CD4-positive, alpha-beta memory T cell (primary cell): ENCODE measurements at places on chromosomes 1 and 21. TPM values are rescaled to one million over a fixed set of nuclear protein-coding genes. Genes with fewer than 3 reads are reported as not detected.

Gene AMY2A
- not detected for polyA plus RNA-seq

Gene GUK1
- 382 TPM for polyA plus RNA-seq

Gene USH2A
- polyA plus RNA-seq: not detected

Gene FCRL4
- not detected for polyA plus RNA-seq

Gene IL12RB2
- polyA plus RNA-seq: 7.3 TPM

Gene PKP1
- not detected for polyA plus RNA-seq

Gene KLHDC9
- 2.4 TPM for polyA plus RNA-seq

Gene CORT
- polyA plus RNA-seq: not detected

Gene BSND
- polyA plus RNA-seq: not detected

GRCh38 chr1:46464915-46465314 lies 24.7 kb upstream of the DMBX1 start:
- no peak for DNase-seq
- no peak overlapping the region for H3K4me3 ChIP-seq
- peaks cover 4% of the 10 kb centered on the region for H3K4me1 ChIP-seq
- peaks cover 19% of the 10 kb centered on the region for H3K27me3 ChIP-seq
- H3K36me3 ChIP-seq: no peaks in the 10 kb centered on the region

DNA sequence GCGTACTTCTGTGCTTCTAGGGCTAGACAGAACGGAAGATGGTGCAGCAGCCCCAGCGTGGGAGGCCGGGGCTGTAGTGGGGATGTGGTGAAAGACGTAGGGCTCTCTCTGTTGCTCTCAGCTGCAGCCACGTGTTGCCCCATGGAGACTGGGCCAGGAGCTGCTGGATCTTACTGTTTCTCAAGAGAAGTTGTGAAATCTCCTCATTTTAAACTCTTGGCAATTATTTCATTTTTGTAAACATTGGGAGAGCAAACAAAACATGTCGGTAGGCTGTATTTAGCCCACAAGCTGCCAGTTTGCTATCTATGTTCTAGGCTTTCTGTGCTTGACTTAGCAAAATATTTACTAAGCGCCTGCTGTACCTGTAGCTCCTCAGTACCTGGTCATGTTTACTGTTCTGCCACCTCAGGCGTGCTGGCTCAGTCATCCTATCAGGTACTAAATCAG lies 15.9 kb upstream of the ELOA start:
- no peaks in the 10 kb centered on the region for H3K4me1 ChIP-seq
- no peak overlapping the region for H3K4me3 ChIP-seq
- no peak overlapping the region for H3K27ac ChIP-seq
- no peak for DNase-seq

GRCh38 chr1:98422816-98423215 lies 238.7 kb upstream of the SNX7 start:
- no peak overlapping the region for H3K4me3 ChIP-seq
- no peaks in the 10 kb centered on the region for H3K4me1 ChIP-seq
- H3K27ac ChIP-seq: no peak overlapping the region
- no peaks in the 10 kb centered on the region for H3K36me3 ChIP-seq
- H3K27me3 ChIP-seq: no peaks in the 10 kb centered on the region
- DNase-seq: no peak

GRCh38 chr1:151916726-151917370 lies 7.5 kb upstream of the THEM4 start:
- no peaks in the 10 kb centered on the region for H3K36me3 ChIP-seq
- H3K27ac ChIP-seq: no peak overlapping the region
- H3K4me3 ChIP-seq: no peak overlapping the region
- H3K27me3 ChIP-seq: no peaks in the 10 kb centered on the region

DNA sequence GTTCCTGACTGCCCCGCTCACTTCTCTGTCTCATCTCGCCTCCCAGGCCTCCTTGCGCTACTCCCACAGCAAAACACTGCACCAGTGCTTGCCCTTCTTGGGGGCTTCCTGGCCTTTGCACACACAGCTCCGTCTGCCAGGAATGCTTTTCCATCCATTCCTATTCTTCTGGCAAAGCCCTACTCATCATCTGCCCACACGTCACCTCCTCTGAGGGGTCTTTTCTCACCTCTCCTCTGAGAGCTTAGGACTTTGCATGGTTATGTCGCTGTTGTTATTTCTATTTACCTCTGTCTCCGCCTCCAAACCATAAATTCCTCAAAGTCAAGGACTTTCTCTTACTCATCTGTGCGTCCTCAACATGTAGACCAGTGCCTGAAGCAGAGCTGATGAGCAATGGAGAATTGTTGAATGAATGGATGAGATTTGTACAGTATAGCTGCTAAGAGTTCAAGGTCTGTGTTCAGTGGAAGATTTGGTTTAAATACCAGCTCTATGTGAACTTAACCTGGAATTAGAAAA lies 26.4 kb upstream of the BTG2 start:
- H3K27ac ChIP-seq: peak overlapping the region; percentile 11
- H3K4me3 ChIP-seq: no peak overlapping the region
- H3K27me3 ChIP-seq: no peaks in the 10 kb centered on the region
- no peaks in the 10 kb centered on the region for H3K36me3 ChIP-seq

GRCh38 chr1:36512842-36513241 lies 30.1 kb upstream of the CSF3R start:
- no peak overlapping the region for H3K4me3 ChIP-seq
- H3K36me3 ChIP-seq: no peaks in the 10 kb centered on the region
- H3K4me1 ChIP-seq: no peaks in the 10 kb centered on the region
- H3K27me3 ChIP-seq: no peaks in the 10 kb centered on the region
- no peak overlapping the region for H3K27ac ChIP-seq

GRCh38 chr21:26790296-26790695 lies 54.9 kb downstream of the ADAMTS1 start:
- H3K4me1 ChIP-seq: no peaks in the 10 kb centered on the region
- DNase-seq: no peak
- no peak overlapping the region for H3K4me3 ChIP-seq

- H3K36me3 ChIP-seq: no peaks in the 10 kb centered on the region
- H3K4me1 ChIP-seq: peaks cover 46% of the 10 kb centered on the region
- H3K27me3 ChIP-seq: no peaks in the 10 kb centered on the region
- no peak overlapping the region for H3K27ac ChIP-seq
Observed at GRCh38 chr1:32350785-32351398, 11.4 kb downstream of the FAM229A start.

GRCh38 chr1:108610073-108610472 lies 50.2 kb downstream of the EEIG2 start:
- no peak overlapping the region for H3K4me3 ChIP-seq
- peaks cover 5% of the 10 kb centered on the region for H3K36me3 ChIP-seq

- DNase-seq: no peak
- peak overlapping the region; percentile 86 for H3K27ac ChIP-seq
Observed at GRCh38 chr1:7784492-7785071, 491 bp downstream of the PER3 start.

DNA sequence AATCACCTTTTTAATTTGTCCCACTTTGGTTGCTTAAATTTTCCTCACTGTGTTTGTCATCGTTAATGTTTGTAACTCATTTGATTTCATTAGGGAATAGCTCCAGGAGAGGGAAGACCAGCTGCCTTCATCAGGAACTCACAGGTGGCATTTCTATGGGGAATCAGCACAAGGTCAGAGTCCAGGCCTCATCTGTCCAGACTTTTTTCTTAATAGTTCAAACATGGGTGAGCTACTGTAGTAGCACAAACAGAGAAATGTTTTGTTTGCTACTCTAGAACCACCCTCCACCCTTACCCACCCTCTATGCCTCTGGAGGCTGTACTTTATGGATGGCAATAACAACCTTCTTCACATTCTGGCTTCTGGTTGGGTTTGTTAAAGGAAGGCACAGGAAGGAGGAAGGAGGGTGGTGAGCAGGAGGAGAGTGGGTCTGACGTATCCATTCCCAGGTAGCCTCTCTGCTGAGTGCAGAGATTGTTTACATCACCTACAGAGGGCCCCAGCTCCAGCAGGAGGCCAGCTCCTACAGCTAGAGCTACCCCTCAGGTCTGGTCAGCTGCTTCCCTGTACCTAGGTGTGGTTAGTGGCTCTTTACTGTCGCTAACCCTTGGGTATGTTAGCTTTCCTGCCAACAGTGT lies 8.1 kb upstream of the TEDDM1 start:
- no peaks in the 10 kb centered on the region for H3K4me1 ChIP-seq
- no peaks in the 10 kb centered on the region for H3K36me3 ChIP-seq
- no peak overlapping the region for H3K4me3 ChIP-seq
- DNase-seq: no peak
- no peak overlapping the region for H3K27ac ChIP-seq
- H3K27me3 ChIP-seq: no peaks in the 10 kb centered on the region

DNA sequence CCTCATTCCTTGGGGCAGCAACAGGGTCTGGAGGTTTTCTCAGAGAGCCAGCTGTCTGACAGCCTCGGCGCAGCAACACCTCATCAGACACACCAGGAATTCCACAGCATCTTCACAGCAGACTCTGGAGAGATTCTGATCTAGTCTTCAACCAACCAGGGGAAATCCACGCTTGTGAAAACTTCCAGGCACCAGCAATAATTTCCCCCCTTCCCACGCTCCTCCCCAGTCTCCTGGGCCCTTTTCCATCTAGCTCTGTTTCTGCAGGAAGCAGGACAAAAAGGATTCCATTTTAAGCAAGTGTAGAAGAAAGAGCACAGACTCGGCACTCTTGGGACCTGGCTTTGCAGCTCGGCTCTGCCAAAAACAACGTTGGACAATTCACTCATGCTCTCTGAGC lies 44.3 kb upstream of the CAPZB start:
- DNase-seq: no peak
- no peak overlapping the region for H3K4me3 ChIP-seq
- no peaks in the 10 kb centered on the region for H3K27me3 ChIP-seq
- H3K27ac ChIP-seq: no peak overlapping the region
